SIG-M5 (cell line): ENCODE measurements at places on chromosomes 7 and 10.

GRCh38 chr7:99860281-99861127 is 16.3 kb downstream of the OR2AE1 start:
- no peak for DNase-seq

DNA sequence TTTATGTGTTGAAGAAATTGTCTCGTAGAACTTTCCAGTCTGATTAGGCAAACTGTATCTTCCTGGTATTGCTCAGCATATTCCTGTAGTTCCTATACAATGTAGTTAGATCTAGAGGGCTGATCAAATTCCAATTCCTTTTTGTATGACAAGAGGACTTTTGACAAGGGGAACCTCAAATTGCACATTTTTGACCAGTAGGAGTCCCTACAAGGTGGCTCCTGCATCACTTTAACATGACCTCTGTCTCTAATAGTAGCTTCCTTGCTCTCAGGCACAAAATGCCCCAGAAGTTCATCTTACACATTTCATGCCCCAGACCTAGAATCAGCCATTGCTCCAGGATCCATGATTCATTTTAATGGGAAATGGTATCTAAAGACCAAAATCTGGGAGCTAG is 18.7 kb downstream of the HERPUD2 start:
- DNase-seq, result no peak

- DNase-seq, result no peak
Observed at GRCh38 chr10:1284076-1284475, 227.9 kb downstream of the WDR37 start.

- no peak for DNase-seq
Observed at GRCh38 chr10:79055892-79056291, 12.9 kb upstream of the ZMIZ1 start.

DNA sequence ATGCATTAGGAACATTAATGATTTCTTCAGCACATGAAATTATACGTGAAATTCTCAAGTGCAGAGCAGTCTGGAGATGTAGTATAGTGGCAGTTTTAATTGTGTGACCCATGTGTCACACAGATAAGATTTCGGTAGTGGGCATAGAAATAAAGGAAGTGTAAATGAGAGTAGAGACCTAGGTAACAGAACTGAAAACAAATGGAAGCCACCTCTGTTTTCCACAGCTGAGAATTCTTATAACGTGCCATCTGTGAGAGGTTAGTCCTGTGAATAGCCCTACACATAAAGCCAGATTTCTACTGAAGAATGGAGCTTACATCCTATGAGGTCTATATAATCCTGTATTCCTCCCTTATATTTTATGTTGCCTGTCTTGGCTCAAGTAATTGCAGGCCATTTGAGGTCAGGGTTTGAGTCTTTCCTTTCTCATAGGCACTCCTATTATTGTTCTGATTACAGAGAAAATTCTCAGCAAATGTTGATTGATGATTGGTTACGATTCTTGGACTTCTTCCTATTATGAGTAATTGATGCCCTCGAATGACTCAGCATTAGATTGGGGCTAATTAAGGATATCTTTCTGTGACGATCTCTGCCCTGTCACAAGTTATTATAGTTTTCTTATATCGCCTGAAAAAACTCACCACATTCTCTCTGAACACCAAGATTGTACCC is 258.2 kb downstream of the KIF20B start:
- no peak for DNase-seq

- no peak for DNase-seq
Observed at GRCh38 chr7:123788584-123788983, 39.8 kb upstream of the WASL start.

DNA sequence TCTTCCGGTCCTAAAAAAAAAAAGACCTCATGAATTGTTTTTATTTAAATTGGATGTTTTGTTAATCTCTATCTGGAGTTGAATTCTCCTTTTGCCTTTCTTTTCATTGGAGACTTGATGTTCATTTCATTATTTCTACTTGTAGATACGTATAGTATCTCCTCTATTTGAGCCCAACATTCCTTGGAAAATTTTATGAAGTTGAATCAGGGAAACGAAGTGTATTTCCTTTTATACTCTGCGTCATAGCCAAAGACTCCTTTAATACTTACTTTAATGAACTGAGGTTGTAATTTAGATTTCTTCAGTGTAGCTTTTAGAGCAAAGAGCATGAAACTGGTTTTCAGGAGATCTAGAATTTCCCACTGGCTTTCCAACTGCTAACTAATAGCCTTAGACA is 132.4 kb downstream of the KIAA1217 start:
- DNase-seq, result no peak

DNA sequence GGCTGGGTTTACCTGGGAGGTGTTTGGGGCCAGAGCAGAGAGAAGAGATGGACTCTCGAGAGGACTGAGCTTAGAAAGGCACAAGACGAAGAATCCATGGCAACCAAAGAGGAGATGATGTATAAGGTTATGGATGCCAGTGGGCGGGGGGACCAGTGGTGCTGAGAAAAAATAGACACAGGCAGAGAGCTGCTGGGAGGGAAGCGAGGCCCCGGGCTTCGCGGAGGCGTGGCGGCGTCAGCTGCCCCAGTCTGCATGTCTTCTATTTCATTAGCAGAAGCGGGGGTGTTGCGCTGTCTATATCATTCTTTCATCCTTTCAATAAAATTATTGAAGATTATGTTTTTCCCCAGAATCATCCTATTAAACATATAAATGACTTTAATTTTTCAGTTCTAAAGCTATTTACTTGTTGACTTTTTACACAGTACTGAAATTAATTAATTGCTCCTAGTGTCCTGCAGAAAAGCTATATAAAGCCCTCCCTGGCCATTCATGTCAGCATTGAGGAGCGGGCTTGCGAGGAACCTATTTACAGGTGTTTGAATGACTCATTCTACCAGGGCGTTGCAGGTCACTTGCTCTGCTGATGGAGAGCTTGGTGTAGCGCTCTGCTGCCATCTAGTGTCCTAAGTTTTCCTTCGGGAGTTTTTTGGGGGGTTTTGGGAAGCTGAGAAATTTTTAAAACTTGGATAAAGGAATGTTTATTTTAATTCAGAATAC is 42.9 kb upstream of the BHLHA15 start:
- DNase-seq, result no peak
